ENCODE measurements at places on chromosomes 7 and 10.

DNA sequence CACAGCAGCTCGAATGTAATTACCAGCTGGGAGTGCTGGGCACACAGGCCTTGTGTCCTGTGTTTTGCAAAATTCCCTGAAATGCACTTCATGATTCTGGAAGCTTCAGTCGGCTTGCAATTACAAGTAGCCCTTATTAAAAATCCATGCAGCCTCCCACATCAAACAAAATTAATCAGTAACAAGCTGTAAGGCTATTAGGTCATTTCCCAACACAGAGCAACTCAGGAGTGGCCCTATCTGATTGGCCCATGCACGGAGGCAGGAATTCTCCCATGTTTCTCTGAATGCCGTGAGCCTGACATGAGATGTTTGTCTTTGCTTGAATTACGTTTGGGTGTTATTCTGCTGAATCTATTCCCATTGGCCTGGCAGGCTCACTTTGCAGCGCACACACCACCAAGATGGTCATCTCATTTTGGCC lies 36.9 kb downstream of the FOXL3 start:
- no peak for DNase-seq

- no peak for DNase-seq
These were observed 149.8 kb downstream of the DOCK4 start for GRCh38 chr7:112056409-112056808.

- DNase-seq, result no peak
These were observed 37.0 kb upstream of the CNNM1 start for GRCh38 chr10:99292159-99292558.

GRCh38 chr10:132547421-132547861 lies 9.9 kb downstream of the INPP5A start:
- no peak for DNase-seq

DNA sequence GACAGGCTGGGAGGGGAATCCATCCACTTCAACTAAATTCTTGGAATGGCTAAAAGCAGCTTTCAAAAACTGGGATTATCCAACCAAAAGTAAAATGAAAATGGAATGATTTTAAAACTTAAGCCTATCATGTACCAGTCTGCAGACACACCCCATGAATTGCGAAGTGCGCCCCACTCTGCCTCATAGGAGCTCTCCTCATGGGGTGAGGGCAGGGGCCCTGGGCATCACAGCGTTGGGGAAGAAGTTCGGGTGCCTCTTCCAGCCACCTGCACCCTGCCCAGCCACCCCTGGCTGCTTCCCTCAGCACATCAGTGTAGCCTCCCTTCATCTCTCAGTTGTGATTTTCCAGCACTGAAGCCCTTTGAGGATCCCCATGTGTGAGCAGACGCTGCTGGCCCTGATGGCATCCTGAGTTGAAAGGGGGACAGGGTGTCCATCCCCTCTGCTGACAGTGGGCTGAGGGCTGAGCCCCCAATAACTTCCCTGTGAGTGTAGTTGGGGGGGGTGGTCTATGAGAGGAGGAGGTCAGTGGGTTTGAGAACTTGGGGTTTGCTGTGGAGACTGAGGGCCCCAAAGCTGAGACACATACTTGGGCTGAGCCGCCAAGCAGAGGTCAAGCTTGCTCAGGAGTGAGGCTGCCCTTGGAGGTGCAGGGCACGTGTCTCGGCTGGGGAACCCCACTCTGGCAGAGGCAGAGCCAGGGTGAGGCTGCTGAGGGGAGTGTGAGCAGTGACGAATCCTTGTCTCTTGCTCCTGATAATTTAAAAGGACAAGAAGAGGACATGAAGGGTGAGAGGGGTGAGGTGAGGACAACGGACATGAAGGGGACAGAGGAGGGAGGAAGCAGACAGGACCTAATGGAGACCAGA lies 542.1 kb downstream of the TCERG1L start:
- no peak for DNase-seq

- DNase-seq, result no peak
These were observed 485.6 kb downstream of the INHBA start for GRCh38 chr7:41217306-41217705.

- peak; percentile 36 for DNase-seq
These were observed 21.4 kb upstream of the GSDME start for GRCh38 chr7:24778543-24779282.

DNA sequence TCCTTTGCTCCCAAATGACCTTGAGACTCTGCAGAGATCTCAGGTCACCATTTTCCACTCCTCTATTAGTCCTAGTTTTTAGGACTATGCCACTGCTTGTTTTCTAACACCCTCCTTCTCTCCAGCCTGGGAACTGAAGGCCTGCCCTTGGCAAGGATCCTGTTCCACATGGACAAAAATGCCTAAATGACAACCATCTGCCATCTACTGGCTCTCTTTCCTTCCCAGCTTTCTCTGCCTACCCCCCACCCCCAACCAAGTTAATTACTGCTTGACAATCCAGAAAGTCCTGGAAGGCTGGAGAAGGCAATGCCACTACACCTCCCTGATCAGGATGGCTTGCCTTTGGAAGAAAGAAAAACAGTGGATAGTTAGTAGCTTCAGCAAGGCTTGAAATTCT lies 44.8 kb upstream of the SP8 start:
- no peak for DNase-seq

DNA sequence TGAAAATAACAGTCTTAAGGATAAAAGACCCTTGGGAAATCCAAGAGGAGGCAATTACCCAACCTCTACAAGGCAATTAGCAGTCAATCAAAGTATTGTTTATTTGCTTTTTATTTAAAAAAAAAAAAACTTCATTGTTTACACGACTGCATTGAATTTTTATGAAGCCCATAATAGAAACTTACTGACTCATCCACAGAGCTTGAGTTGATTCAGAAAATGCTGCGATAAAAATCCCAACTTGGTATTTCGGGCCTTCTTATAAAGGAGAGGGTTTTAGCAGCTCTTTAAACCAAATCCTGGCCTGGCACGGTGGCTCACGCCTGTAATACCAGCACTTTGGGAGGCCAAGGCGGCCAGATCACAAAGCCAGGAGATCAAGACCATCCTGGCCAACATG lies 69.2 kb upstream of the PALS2 start:
- DNase-seq, result no peak

DNA sequence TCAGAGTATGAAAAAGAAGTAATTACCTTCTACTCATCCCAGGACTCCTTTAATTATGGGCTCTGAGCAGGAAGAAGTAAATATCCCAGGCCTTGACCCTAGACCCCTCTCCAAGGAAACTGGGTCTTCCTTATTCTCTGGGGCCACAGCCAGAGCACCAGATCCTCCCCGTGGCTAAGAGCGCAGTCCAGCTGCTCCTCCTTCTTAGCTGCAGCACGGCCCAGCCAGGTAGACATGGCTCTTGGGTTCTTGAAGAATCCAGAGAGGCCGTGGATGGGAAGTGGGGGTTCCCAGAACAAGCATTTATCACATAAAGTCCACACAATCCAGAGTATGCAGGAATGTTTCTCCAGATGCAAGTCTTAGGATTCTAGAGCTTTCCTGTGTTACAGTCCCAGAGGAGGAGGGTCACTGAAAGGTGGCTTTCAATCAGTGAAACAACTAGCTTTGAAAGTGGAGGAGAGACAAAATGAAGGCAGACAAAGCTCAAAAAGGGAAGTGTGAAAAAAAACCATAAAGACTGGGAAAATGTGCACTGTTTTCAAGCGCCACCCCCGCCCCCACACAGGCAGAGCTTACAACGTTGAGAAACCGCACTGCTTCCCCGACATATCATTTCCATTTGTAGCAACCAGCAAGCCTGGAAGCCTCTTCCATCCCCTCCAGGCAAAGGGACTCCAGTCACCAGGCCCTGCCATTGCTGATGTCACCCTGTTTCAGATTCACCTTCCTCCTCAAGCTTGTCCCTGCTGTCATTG lies 396.5 kb upstream of the MKI67 start:
- no peak for DNase-seq

DNA sequence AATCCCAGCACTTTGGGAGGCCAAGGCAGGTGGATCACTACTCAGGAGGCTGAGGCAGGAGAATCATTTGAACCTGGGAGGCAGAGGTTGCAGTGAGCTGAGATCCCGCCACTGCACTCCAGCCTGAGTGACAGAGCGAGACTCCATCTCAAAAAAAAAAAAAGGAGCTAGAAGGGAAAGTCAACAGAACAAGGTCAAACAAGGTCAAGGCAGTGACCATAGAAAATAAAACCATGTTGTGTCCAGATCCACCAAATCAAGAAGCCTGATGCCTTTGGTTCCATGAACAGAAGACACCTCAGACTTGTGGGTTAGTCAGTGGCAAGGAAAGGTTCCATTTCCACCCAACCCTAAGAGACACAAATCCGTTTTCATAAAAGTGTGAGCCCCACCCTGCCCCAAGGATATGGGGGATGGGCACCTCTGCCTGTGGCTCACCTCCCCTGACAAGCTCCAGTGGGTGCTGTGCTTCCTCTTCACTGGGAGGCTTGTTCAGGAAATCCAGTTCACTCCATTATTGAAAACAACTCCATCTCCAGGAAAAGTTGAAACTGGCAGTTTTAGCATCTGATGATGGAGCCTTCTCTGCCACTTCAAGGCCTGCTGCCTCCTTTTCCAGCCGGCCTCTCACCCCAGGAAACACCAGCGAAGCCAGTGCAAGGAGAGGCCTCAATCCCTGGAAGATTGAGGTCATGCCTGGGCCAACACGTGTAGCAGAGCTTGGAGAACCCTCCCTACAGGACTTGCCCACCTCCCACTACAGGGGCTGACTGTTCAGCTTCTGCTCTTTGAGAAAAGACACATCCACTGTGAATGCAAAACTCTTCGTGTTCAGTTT lies 152.9 kb downstream of the NRF1 start:
- no peak for DNase-seq

DNA sequence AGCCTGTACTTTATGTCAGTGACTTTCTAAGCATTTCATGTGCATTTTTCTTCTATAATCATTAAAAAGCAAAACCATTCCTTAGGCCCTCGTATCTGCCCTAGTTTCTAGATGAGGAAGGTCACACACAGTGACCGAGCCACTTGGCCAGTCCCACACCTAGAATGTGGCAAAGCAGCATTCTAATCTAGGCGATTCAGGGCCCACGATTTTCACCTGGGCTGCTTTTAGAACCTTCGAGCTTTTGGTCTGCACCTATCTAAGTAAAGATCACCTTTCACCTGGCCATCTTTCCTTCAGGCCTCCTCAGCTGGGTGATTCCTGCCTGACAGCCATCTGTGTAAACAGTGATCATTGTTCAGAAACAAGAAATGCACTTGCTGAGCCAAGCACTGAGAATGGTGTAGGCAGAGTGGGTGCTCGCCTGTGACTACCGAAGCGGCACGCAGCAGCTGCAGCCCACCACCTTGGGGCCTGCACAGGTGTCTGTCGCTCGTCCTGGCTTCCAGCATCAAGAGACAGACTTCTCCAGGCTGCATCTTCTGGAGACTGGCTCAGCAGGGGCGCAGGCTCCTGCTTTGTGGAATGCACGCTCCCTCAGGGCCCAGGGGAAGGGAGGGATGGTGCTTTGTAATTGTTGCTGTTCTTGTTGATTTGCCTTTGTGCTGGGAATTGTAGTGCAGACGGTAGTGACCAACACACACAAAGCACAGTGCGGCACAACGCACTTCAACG lies 149.0 kb upstream of the INSYN2A start:
- no peak for DNase-seq

GRCh38 chr7:7596176-7596575 lies 29.5 kb downstream of the MIOS start:
- no peak for DNase-seq

GRCh38 chr10:61404751-61405150 lies 48.4 kb downstream of the TMEM26 start:
- no peak for DNase-seq

DNA sequence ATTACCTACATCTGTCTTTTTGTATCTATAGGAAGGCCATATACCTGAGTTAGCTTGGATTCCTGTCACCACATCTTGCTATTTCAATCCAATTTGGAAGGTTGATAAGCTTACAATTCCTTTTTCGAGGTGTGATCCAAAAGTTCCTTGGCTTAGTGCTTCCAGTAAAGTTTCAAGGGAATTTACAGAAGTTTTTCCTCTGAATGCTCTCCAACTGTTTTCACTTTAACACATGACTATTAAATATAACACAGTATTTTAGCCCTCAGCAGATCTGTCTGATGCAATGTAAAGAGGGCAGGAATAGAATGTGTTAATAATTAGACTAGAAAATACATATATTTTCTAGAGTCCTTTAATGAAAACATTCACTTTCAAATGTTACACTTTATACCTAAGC lies 171.4 kb downstream of the DKK1 start:
- DNase-seq, result no peak

DNA sequence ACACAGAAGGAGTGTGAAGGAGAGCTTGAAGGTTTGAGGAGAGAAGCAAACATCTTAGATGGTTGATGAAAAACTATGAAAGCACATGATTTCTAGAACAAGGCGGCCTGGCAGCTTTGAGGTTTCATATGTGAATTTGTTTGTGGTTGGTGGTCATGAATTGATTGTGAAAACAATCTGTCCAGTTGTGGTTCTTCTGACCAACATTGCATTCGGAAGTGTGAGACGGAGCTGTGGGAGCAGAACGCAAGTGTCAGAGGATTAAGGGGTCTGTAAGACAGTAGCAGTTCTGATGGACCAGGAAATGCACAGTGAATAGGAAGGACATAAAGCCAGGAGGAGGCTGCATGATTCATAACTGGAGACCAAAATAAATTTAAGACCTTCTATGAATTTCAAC lies 594.6 kb downstream of the NXPH1 start:
- DNase-seq, result no peak

DNA sequence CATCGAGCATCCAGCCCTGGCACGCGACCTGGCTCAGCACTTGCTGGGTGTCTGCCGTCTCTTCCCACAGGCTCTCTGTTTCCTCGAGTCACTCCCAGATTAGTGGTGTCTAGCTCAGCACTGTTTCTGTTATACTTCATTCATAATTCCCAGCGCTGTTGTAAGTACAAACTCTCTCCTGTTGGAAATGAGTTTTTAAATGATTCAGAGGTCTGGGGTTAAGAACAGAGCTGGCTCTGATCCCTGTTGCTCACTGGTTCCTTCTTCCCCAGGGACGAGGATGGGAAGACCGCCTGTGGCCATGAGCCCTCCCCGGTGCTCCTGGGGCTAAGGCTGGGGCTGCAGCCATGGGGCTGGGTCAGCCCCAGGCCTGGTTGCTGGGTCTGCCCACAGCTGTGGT lies 17.3 kb upstream of the C10orf95 start:
- DNase-seq, result no peak

GRCh38 chr10:114626841-114627240 lies 31.2 kb downstream of the ABLIM1 start:
- no peak for DNase-seq

DNA sequence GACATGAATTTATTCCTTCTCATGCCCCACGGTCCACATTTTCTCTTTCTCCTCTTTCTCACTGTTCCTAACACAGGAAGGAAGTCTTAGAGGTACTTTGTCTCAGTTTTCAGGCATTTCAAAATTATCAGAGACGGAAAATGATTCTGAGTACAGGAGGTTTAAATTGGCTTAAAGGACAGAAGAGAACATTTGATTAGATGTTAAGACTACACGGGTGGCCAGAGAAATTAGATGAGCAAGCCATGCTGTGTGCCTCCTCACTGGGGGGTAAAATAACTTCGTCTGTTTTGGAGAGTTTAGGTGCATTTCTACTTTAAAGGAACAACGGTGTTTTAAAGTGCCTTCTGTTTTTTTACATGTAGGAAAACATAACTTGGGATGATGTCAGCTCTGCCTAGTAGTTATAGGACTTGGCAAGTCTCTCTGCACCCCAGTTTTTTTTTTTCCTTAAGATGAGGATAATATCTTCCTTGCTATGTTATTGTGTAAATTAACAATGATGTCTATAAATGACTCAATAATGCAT lies 66.9 kb downstream of the MCMBP start:
- DNase-seq, result no peak

Measured in heart left ventricle (tissue), 16 donors.